SW480 (cell line): ENCODE measurements at places on chromosomes 5 and 9.

DNA sequence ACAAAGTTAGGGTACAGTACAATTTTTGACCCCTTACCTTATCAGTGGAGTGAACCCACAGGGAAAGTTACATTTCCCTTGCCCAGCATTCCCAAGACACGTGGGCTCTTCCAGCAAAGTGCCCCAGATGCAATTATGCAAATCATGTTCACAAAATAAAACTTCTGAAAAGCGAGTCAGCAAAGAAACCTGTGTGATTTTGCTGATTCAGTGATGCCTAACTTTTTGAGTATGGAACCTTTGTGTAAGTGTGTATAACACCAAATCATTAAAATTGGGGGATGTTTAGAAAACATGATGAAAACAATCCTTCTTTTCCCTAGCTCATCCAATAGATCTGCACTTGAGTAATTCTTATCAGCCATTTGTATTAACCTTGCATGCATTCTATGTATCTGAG is 52.6 kb downstream of the SH3RF2 start:
- DNase-seq, result no peak

DNA sequence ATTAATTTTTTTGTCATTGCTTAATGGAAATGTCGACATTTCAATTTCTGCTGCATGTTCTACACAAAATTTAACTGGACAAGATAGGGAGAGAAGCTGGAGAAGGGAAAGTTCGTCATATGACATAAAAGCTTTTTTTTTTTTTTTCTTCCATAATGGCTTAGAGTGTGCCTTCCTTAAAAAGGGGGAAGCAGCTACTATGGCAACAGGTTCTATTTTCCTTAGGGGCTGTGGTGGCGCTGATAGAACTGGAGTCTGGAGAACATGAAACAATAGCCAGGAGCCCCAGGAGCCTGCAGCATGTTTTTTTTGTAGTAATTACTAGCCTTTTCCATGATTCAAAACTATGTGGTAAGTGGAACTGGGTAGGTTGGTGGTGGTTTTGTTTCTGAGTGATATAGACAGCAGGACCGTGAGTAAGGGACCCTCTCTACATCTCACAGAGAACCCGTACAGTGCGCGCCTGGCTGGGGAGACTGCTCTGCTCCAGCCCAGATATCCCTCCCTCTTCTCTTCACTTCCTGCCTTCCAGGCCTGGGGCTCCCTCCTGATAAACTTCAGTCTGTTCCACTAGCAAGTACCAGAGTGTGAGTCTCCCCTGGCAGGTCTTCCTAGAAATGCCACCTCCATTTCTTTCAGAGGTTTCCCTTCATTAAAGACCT is 301.6 kb downstream of the NR3C1 start:
- DNase-seq, result no peak

- no peak for DNase-seq
Measured at GRCh38 chr9:91034521-91034920, 232.9 kb downstream of the SYK start.

- DNase-seq, result peak; percentile 8
Measured at GRCh38 chr5:149007174-149007573, 55.7 kb downstream of the SH3TC2 start.

GRCh38 chr9:14585730-14586473 is 107.3 kb downstream of the ZDHHC21 start:
- no peak for DNase-seq

GRCh38 chr9:137217276-137218211 is 4.5 kb downstream of the RNF208 start:
- DNase-seq, result peak; percentile 76

- DNase-seq, result no peak
Measured at GRCh38 chr9:7067169-7067568, 309.4 kb downstream of the KDM4C start.

DNA sequence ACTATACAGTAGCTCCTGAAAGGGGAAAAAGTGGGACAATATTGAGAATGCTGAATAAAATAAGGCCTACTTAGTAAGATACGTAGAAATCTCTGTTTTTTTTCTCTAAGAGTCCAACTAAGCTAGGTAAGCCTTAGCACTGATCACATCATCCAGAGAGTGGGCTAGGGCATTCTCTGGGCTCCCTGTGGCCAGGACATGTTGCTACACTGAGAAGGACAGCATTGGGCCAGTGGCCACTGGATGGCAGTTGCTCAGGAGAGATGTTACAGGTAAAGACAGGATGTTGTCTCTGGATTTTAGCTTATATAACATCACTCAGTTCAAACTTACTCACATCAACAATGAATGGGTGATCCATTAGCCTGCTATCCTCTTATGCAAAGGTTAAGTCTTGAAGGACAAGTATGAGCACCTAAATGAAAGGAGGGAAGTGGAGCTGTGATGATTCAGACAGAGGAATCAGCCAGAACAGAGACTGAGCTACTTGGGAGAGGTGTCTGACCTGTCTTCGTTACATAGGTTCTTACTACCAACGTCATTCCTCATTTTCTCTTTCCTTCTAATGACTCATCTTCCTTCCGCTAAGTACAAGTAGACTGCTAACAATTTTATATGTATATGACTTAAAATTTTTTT is 226.6 kb upstream of the ADCY2 start:
- no peak for DNase-seq

- DNase-seq, result no peak
Measured at GRCh38 chr9:36937346-36937745, 96.7 kb downstream of the PAX5 start.

DNA sequence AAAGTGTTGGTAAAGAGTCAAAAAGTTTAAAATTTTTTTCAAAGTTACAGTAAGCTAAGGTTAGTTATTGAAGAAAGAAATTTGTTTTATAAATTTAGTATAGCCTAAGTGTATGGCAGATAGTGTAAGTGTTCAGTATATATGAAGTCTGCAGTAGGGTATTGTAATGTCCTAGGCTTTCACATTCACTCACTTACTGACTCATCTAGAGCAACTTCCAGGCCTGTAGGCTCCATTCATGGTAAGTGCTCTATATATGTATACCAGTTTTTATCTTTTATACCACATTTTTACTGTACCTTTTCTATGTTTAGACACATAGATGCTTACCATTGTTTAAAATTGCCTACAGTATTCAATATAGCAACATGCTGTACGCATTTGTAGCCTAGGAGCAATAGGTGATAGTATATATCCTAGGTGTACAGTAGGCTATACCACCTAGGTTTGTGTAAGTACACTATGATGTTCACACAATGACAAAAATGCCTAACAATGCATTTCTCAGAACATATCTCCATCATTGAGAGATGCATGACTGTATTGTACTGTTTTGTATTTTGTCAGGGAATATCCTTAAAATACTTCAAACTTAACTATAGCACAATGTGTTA is 38.5 kb downstream of the CYSTM1 start:
- no peak for DNase-seq

DNA sequence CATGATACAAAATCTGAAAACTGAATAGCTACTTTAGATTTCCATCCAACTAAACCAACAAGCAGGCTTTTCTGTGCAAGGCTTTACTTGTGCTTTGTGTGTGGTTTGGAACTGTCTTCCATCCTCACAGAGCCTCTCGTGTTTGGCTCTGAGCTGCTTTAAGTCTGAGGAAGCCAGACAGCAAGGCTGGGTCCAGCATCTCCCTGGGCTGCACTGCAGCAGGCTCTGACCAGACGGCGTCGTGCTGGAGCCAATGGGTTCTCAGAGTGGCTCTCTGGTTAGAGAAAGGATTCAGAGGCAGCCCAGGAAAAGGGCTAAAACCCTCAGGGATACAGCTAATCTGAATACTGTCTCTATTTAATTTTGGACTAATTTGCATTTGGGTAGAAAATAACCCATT is 207.9 kb upstream of the EFNA5 start:
- no peak for DNase-seq

- no peak for DNase-seq
Measured at GRCh38 chr5:119368238-119368630, 12.4 kb downstream of the TNFAIP8 start.

DNA sequence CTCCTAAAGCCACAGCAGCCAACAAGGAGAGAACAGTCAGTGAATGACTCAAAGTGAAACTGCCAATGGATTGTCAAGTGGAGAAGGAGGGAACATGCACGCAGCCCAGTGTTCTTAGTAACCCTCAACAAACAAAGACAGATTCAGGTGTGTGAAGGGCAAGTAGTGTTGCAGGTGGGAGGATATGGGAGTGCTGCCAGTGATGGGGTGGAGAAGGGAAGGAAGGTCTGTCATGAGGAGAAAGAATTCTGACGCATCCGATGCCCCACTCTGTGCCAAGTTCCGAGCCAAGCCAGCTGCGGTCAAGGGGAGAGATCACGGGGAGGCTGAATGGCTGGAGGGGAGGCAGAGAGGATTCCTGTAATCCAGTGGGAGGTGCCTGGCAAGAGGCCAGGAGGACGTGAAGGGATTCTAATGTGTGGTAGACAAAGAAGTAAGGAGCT is 56.5 kb downstream of the CAST start:
- DNase-seq, result no peak
